A673 (cell line): ENCODE measurements at places on chromosomes 7 and 10. TPM values are rescaled to one million over a fixed set of nuclear protein-coding genes. Genes with fewer than 3 reads are reported as not detected.

GRCh38 chr7:64729089-64729848 is 63.3 kb downstream of the ZNF107 start:
- no peak for DNase-seq

GRCh38 chr7:97457054-97457453 is 274.8 kb upstream of the TAC1 start:
- no peak for DNase-seq

DNA sequence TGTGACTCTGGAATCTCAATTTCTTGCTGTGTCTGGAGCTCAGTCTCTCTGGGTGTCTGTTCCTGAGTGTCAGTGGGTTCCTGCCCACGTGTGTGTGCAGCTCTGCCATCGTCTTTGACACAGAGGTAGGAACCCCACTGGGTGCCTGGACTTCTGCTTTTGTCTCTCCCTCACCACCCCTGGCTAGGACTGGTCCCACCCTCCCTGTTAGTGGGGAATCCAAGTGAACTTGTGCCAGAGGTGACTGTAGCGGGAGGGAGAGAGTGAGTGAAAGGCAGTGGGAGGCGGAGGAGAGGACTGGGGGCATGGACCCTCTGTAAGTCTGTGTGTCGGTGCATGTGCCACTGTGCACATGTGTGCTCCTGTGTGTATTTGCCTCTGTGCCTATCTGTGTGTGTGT is 299.9 kb upstream of the ZMIZ1 start:
- DNase-seq = no peak

DNA sequence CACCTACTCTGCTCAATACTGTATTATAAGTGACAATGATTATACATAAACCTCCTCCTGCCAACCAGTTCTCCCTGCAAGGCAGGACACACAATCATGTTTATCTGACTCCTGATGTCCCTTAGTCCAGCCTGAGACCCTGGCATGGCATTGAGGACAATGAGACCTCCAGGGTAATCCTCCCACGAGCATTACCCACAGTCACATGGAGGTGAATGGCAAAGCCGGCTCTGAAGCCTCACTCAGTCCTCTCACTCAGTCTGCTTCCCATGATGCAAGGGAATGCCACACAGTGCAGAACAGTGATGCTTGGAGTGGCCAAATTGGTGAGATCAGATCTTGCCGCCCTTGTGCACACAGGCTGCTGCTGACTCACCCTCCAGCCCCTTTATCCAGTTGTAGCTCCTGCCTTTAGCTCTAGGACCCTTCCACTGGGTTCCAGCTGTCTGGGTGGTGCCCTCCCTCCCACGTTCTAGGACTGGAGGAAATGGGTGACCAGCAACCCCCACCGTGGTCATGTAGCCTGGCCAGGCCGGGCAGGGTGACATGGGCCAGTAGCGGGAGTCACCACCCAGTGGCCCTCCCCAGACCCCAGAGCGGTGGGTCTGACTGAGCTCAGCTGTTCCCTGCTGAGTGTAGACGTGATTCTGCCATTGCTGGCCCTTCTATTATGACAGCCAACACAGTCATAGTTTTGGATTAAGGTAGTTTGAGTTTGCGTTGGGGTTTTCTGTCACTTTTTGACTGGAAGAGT is 5.5 kb upstream of the ADCY1 start:
- no peak for DNase-seq

The GIMAP2 gene
- total RNA-seq = 4.3 TPM in 2 replicates

DNA sequence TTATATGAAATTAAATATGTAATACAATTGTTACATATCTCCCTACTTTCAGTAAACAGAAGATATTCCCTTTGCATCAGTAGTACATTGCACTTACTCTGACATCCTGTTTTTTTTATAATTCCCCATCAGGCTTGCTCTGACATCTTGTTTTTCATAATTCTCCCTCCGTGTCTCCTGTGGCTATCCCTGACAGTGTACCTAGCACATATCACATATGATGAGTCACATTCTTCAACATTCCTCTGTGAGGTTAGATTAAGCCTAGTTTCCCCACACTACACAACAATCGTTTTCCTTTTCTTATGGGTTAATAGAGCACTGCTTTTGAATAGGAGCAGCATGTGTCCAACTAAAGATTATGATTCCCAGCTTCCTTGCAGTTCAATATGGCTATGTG is 250.6 kb upstream of the NPVF start:
- DNase-seq = no peak

GRCh38 chr7:37395618-37396259 is 52.9 kb downstream of the ELMO1 start:
- DNase-seq = no peak

The KIAA1217 gene
- 76.2 and 94.1 TPM in 2 replicates for total RNA-seq

The SPDYE6 gene
- not detected in 2 replicates for total RNA-seq

DNA sequence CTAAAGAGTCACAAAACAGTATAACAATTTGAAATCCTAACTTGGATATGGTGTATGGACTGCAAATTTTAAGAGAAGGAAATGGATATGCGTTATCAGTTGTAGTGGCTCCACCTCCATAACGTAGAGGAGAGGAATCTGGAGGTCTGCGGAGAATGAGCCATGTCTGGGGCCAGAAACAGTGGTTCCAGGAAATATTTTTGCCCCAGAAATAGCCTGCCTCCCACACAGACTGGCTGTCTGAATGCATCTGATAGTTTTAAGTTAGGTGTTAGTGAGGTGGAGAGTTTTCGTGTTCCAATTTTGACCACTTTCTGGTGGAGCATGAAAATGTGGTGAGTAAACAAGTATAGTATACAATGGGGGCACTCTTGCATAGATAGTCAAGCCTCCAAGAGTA is 1.6 kb downstream of the PHTF2 start:
- DNase-seq = no peak

- DNase-seq = no peak
These were observed 8.9 kb downstream of the DHTKD1 start for GRCh38 chr10:12077580-12078180.

DNA sequence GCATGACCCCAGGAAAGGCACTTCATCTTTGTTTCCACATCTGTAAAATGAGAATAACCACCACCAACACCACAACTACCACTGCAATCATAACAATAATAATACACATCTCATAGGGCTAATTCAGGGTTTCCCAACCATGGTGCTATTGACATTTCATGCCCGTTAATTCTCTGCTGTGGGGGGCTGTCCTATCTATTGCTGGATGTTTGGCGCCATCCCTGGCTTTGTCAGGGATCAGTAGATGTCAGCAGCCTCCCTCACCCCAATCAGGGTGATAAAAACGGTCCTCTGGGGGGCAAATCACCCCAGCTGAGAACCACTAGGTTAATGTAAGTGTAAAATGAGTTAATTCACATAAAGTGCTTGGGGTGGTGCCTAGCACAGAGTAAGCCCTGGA is 145.8 kb downstream of the EMX2 start:
- DNase-seq = no peak

The MYL10 gene
- total RNA-seq = 0.30 TPM in 1 of 2 replicates, not detected in the other

The DEPP1 gene
- 0.54 and 1.1 TPM in 2 replicates for total RNA-seq

The SLC26A5 gene
- total RNA-seq = not detected in 2 replicates

The ZCWPW1 gene
- 0.45 and 1.1 TPM in 2 replicates for total RNA-seq

DNA sequence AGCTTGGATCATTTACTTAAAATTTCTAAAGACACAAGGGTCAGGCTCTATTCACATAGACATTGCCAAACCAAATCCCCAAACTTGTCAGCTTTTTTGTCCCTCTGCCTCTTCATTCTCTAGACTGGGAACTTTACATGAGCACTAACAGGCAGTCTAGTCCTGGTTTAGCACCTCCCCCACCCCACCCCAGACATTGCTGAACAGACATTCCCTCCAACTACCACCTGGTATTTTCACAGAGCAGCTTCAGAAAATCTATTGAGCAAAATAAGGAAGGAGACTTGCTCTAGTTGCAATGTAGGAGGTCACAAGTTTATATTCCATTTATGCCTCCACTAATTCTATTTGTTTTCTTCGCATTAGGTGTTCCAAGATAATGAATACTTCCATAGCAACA is 56.8 kb upstream of the AASS start:
- DNase-seq = no peak

The RELN gene
- total RNA-seq = not detected in 2 replicates

- no peak for DNase-seq
These were observed 31.0 kb upstream of the MXI1 start for GRCh38 chr10:110176141-110177030.

DNA sequence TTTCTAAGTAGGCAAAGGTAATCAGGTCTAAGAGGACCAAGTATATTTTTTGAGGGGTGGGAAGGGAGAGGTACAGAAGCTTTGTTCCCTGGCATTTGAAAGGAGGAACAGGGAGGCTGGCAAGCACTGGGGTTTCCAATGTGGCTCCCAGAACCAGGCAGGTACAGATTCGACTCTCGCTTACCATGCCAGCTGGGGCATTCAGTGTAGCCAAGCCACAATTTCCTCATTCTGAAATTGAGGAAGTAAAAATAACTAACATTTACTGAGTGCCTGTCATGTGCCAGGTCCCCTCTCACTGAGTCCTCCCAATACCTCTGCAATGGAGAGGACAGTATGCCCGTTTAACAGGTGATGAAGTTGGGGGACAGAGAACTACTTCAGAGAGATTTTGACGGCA is 45.9 kb upstream of the BET1 start:
- no peak for DNase-seq

The NPTX2 gene
- total RNA-seq = 2.0 and 2.2 TPM in 2 replicates

DNA sequence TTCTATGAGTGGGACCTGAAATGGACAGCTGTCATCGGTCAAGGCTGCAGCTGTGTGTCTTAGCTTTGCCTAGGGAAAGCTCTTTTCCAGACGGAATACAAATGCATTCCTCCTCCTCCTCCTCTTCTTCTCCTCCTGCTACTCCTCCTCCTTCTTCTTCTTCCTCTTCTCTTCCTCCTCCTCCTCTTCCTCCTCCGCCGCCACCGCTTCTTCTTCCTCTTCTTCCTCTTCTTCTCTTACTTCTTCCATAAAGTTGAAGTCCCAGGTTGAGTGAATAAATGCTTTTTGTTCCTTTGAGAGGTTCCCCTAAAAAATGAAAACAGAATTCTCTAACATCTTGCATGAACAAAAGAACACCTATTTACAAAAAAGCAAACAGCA is 28.7 kb downstream of the KLF6 start:
- no peak for DNase-seq

- DNase-seq = no peak
These were observed 125.4 kb downstream of the SEMA3D start for GRCh38 chr7:85061456-85061855.

DNA sequence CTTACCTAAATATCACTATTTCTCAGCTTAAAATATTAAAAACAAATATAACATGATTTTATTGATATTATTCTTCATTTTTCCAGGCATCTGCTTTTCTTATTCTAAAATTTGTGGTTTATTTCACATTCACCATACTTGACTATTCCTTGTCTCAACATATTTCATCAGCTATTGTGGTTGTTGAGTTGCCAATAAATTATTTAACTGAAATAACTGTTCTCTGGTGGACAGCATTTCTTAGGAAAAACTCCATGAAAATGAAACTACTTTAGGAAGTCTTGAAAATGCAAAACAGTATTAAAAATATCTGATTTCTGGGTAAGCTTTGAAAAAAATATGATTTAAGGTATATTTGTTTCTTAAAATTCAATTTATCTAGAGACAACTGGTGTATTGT is 122.9 kb upstream of the SEMA3A start:
- DNase-seq = no peak

GRCh38 chr10:93115661-93116383 is 42.1 kb downstream of the CYP26A1 start:
- peak; percentile 76 for DNase-seq

- peak; percentile 25 for DNase-seq
These were observed 230.9 kb downstream of the ZEB1 start for GRCh38 chr10:31549896-31550295.

DNA sequence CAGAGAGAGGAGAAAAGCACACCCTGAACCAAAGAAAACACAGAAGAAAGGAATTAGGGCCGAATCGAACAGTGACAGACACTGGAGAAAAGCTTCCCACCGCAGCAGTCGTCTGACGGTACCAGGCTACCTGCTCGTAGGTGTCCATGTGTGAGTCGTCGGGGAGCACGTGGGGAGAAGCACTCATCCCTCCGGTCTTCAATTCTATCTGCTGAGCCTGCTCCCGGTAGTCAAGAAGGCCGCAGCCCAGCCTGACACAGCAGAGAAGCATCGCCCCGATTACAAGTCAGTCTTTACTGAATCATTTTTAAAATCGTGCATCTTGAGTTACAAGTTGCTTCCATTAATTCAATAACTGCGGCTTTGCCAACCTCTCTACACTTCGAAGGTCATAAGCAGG is 24.5 kb downstream of the PITRM1 start:
- DNase-seq = no peak

DNA sequence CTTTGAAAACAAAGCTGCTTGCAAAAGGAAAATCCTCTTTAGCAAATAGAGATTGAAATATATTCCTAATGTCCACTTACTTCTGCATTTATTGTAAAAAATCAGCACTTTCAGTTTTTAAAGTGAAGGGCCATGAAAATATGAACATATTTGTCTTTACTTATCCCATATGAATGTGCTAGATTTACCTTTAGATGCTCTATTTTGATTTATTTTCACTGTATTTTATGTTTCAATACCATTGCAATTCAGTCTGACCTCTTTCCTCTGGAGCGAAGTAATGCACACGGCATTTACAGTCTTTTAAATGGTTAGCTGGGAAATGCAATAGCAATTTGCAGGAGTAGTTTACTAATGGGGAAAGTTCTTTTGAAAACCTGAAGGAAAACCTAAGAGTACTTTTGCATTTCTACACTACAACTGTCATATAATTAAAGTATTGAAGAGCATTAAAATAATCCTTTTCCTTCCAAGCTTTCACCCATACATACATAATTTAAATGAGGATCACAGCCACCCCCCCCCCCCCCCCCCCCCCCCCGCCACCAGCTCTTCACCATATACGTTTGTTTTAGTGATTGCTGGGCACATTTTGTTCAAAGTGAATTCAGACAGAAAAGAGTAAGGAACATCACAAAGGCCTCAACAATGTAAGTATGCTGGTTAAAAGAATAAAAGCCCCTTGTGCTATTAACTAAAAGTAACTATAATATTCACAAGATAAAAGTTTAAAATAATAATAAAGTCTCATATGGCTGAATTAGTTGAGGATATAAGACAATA is 3.5 kb downstream of the SKIDA1 start:
- DNase-seq = peak; percentile 32

GRCh38 chr7:1755783-1756625 is 85.9 kb downstream of the ELFN1 start:
- DNase-seq = no peak
